CD14-positive monocyte (primary cell): ENCODE measurements at places on chromosomes 5 and 9.

GRCh38 chr5:15483351-15484097, 16.5 kb upstream of the FBXL7 start:
- no peak for DNase-seq

GRCh38 chr9:16633794-16634193, 236.7 kb downstream of the BNC2 start:
- DNase-seq = no peak

DNA sequence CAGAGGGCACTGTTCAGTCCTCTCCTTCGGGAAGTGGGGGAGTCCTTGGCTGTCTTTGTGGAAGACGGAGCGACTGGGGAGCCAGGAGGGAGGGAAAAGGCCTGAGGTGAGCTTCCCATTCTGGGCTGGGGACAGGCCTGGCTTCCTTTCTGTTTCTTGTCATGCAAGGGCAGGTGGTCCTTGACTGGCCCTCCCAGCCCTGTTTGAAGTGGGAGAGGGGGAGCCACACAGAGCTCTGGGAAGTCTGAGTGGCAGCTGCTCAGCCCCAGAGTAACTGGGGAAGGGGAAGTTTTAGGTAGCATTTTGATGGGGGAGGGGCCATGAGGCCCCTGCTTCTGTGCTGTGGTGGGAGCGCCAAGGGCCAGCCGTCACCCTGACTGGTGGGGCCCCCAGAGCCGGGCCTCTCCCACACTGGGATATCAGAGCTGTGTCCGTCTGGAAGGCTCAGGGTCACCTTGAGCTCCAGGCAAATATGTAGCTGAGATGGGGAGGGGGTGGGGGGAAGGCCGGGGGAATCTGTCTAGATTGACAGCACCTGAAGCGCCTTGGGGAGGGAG, 6.5 kb downstream of the UNC5A start:
- no peak for DNase-seq

DNA sequence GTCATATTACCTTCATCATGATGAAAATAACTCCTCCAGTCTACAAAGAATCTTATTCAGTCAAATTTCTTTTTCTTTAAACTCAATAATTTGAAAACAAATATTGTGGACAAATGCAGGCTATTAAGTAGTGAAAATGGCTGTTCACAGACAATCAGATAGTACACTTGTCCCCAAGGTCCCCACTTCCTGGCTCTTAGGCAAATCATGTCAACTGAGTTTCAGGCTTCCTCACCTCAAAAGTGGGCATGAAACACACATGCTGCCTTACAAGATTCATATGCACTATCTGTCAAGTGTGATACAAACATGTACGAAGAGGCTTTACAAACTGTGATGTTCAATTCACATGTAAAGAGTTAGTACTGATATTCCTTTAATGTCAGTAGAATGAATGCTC, 385.2 kb upstream of the SEMA6A start:
- DNase-seq = no peak

GRCh38 chr5:14977058-14977685, 105.6 kb upstream of the ANKH start:
- no peak for DNase-seq
